ENCODE measurements at places on chromosomes 3 and 15. TPM values are rescaled to one million over a fixed set of nuclear protein-coding genes. Genes with fewer than 3 reads are reported as not detected.

HAPLN3 gene
- total RNA-seq: 1.4 TPM

AGBL1 gene
- total RNA-seq: not detected

TOPAZ1 gene
- not detected for total RNA-seq

FAM3D gene
- total RNA-seq: not detected

PRSS50 gene
- total RNA-seq: not detected

PEX5L gene
- total RNA-seq: not detected

SERPINI1 gene
- 5.5 TPM for total RNA-seq
